RPMI7951 (cell line): ENCODE measurements at places on chromosomes 11 and 22. TPM values are rescaled to one million over a fixed set of nuclear protein-coding genes. Genes with fewer than 3 reads are reported as not detected.

DNA sequence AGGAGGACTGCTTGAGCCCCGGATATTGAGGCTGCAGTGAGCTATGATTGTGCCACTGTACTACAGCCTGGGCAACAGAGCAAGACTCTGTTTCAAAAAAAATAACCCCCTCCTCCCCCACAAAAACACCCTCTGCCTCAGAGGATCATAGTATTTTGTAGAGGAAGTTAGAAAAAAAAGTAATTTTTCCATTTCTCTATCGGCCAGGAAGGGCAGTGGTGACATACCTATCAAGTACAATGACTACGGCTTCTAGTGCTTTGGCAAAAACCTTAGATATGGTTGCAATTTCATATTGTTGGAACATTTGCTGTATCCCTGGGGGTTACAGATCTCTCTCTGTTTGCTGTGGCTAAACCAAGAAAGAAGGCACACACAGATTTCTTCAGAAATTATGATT lies 28.9 kb downstream of the C2CD3 start:
- no peak for DNase-seq

DNA sequence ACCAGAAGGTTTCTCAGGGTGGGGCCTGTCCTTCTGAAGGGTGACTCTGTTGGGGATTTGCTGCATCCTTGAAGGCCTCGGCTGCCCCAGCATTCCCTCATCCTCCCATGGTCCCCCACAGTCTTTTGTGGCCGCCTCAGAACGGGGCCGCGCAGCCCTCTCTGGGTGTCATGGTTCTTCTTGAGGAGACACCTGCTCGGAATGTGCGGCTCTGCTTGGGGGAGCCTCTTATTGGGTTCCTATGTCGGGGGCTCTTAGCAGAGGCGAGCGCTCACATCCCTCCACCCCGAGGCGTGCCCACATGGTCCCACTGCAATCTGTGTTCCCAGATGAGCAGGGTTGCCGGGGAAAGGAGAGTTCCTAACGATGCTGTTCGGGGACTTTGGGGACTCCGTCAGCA lies 1008.4 kb downstream of the BRD1 start:
- DNase-seq = no peak

DNA sequence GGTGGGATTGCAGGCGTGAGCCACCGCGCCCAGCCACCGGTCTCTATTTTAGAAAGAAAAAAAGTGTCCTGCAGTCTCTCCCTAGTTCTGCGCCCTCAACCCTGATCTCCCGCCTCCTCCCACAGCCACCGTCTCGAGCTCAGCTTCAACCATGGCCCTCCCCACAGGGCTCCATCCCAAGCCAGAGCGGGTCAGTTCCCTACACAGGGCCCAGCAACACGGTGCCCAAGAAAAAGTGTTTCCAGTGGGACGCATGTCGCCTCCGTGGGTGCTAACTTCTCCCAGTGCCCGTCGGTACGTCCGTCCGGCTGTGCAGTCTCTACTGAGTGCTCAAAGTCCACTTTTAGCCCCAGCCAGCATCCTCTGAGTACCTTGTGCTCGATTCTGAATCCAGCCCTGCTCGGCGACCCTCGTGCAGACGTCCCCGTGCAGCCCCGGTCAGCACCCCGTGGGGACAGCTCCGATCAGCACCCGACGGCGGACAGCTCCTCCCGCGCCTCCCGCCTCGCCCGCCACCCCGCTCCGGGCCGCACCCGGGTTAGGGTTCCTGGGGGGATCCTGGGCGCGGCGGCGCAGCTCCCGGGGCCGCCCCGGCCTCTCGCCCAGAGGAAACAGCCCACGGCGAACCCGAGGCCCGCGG lies 657 bp upstream of the MAPK8IP2 start:
- DNase-seq = peak; percentile 20

DNA sequence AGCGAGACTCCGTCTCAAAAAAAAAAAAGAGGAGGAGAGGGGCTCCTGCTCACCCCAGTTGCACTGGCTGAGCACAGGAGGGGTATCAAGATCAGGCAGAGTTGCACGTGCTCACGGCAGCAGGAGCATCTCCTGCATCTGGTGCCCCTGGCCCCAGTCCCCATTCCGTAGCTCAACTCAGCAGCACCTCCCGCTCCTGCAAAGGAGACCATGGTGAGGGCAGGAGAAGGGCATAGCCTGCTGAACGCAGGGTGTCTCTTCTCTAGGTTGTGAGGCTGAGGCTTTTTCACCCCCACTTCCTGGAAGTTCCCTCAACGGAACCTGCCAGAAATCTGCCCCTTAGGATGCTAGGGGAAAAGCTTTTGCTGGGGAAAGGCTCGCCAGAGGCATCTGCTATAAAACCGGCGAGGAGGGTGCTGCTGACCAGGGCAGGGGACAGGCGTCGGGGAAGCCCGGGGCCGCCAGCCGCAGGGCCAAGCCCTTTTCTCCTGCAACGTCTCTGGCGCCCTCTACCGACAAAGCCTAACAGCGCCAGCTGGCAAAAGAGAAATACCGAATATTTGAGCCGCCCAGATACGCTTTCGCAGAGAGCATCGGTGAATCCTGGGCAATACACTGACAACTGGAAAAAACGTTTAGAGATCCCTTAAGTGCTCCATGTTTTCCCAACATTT lies 1.0 kb upstream of the PPP6R2 start:
- DNase-seq = peak; percentile 78

- no peak for DNase-seq
Observed at GRCh38 chr11:34145073-34145472, 39.6 kb downstream of the NAT10 start.

GRCh38 chr22:37501610-37502341 lies 15.6 kb upstream of the MFNG start:
- peak; percentile 62 for DNase-seq

DNA sequence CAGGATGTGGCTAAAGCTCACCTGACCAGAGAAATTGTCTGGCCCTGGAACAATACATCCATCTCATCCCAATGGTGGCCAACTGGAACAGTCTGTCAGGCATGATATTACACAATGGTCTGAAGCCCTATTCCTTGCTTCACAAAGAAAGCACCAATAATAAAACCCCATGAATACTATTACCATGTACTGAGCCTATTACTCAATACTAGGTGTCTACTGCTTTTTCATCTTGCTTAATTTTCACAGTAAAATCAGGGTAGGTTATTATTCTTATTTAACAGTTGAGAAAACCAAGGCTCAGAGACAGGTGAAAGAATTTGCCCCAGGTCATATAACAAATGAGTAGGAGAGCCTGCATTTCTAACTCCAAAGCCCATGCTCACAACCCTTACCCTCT lies 68.9 kb upstream of the CAPRIN1 start:
- no peak for DNase-seq

Gene OOSP4B
- total RNA-seq = not detected in 2 replicates

Gene FREY1
- not detected in 2 replicates for total RNA-seq
